ENCODE measurements at places on chromosomes 12 and 14.

GRCh38 chr12:16189849-16190248 lies 87.6 kb downstream of the SLC15A5 start:
- peak; percentile 73 for DNase-seq

DNA sequence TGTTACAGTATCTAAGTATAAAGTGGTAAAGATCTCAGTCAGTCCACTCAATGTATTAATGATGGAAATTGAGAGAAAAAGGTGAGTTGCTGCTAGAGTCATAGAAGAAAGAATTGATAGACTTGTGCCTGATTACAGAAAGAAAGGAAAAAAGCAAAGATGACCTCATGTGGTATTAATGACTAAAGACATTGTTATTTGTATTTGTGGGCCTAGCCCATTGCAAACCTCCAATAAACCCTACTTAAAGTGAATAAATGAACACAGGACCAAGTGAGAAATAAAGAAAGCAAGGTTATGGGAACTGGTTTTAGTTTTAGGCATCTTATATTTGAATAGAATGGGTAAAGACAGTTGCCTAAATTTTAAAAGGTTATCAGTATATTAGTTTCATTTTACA lies 105.5 kb downstream of the SYT1 start:
- no peak for DNase-seq

DNA sequence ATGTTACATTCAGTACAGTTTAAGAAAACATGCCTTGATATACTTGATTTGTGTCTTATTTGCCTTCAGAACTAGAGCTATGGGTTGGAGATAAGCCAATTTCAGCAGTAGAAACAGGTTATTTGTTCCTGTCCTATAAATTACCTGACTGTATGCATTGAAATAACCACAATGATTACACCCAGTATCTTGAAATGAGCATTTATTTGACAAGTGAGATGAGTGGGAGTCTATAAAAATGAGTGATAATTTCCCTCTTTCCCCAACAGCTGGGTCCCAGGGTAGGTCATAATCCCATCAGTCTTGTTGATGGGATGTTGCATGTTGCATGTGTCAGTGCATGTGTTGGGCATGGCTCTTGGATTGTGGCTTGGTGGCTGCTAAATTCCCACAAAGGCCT lies 3.7 kb downstream of the TAS2R42 start:
- no peak for DNase-seq

- no peak for DNase-seq
These were observed 298.1 kb upstream of the FOXG1 start for GRCh38 chr14:28468191-28469151.

- no peak for DNase-seq
These were observed 34.4 kb downstream of the ATF7IP start for GRCh38 chr12:14399871-14400270.

GRCh38 chr14:85217412-85217811 lies 312.5 kb upstream of the FLRT2 start:
- DNase-seq, result peak; percentile 95

GRCh38 chr12:125145196-125145595 lies 80.0 kb downstream of the AACS start:
- DNase-seq, result no peak

DNA sequence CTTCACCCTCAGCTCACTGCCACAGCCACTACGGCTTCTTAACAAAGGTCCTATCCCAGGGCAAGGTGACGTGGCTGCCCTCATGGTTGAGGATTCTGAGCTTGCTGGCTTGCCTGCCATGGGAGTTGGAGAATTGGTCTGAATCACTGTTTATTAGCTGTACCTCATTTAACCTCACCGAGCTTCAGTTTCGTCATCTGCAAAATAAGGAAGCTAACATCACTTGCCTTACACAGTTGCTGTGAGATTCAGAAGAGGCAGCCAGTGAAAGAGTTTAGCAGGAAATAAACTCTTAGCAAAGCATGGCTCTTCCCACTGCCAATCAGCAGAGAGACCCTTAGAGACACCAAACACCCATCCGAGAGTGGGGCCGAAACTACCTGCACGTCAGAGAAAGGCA lies 90.1 kb upstream of the KCNA1 start:
- no peak for DNase-seq

DNA sequence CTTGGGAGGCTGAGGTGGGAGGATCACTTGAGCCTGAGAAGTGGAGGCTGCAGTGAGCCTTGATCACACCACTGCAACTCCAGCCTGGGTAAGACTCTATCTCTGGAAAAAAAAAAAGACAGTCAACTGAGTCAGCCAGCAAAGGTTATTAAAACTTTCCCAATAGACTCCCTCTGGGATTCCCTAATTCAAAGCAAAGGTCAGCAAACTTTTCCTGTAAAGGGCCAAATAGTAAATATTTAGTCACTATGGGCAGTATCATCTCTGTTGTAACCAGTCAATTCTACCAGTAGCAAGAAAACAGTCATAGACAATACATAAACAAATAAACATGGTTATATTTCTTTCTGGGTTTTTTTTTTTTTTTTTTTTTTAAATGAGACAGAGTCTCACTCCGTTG lies 122.5 kb downstream of the IPO8 start:
- no peak for DNase-seq

- no peak for DNase-seq
These were observed 109.9 kb downstream of the NCOR2 start for GRCh38 chr12:124457287-124458219.

GRCh38 chr14:25010471-25010870 lies 39.5 kb downstream of the STXBP6 start:
- no peak for DNase-seq

- DNase-seq, result no peak
These were observed 817 bp upstream of the IPO8 start for GRCh38 chr12:30696486-30696885.

DNA sequence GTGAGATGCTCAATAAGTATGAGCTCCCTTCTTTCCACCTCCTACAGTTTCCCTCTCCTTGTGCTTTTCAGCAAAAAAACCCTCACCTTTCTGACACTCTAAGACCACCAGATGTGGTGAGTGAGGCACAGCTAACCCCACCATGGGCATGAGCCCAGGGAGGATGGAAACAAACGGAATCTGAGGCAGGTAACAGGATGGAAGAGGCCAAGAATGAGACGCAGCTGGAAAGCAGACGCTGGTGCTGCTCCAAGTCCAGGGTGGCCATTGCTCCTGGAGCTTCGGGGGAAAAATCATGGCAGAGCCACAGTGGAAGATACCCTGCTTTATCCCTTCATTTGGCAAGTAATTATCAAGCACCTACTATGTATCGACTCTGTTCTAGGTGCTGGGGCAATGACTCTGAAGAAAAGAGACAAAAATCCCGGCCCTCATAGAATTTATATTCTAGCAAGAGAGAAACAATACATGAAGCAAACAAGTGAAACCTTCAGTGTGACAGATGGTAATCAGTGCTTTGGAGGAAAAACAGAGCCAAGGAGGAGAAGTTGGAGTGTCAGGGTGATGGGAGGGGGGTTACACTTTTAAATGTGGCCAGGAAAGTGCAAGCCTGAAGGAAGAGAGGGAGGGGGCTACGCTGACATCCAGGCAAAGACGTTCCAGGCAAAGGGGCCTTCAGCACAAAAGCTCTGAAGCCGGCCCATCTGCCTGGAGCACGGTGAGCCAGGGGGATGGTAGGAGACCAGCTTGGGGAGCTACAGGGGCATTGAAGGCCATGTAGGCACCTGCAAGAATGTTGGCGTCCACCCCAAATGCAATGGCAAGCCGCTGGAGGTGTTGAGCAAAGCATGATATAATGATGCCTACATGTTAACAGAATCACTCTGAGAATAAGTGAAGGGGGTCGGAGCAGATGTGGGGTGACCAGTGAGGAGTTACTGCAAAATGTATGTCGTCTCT lies 154.2 kb downstream of the DPF3 start:
- no peak for DNase-seq

GRCh38 chr14:103220982-103221641 lies 97.9 kb downstream of the TNFAIP2 start:
- no peak for DNase-seq

DNA sequence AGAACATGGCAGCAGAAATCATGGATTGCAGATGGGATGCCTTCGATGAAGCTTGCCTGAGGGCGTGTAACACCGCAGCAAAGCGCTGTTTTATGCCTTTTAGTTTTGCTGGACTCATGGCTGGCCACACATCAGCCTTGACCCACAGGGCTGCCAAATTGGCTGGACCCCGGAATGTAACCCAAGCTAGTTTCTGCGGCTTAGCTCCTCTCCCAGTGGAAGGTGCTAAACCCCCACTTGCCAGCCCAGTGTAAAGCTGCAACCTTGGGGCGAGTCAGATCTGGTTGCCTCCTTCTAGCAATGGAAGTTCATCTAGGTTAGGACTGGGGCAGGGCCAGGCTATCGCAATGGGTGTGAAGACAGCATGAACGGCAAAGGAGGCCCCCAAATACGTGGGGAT lies 38.3 kb downstream of the MEG3 start:
- DNase-seq, result no peak

GRCh38 chr12:103470664-103471063 lies 25.1 kb downstream of the C12orf42 start:
- DNase-seq, result no peak

- peak; percentile 97 for DNase-seq
These were observed 29.5 kb downstream of the RAB35 start for GRCh38 chr12:120086801-120087621.

DNA sequence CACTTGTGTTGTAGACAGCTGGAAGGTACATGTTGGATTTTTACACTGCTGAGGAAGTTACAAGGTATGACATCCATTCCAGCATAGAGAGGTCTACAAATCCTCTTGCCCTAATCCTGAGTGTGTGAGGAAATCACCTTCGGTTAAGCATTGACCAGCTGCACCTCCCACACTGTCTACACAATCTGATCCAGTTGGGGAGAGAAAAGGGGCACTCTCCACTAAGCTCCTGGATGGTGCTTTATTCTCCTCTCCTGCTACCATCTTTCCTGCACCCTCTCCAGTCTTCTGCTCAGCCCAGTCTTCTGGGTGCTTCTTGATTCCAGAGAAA lies at the start of gene OR6J1:
Gene OR6J1, minus strand, starts transcription at position 48 of the 331 bp plus-strand sequence. CDS start 9,541 bp downstream, outside the sequence.
- no peak for DNase-seq
